ENCODE measurements at places on chromosomes 6 and 20. TPM values are rescaled to one million over a fixed set of nuclear protein-coding genes. Genes with fewer than 3 reads are reported as not detected.

DNA sequence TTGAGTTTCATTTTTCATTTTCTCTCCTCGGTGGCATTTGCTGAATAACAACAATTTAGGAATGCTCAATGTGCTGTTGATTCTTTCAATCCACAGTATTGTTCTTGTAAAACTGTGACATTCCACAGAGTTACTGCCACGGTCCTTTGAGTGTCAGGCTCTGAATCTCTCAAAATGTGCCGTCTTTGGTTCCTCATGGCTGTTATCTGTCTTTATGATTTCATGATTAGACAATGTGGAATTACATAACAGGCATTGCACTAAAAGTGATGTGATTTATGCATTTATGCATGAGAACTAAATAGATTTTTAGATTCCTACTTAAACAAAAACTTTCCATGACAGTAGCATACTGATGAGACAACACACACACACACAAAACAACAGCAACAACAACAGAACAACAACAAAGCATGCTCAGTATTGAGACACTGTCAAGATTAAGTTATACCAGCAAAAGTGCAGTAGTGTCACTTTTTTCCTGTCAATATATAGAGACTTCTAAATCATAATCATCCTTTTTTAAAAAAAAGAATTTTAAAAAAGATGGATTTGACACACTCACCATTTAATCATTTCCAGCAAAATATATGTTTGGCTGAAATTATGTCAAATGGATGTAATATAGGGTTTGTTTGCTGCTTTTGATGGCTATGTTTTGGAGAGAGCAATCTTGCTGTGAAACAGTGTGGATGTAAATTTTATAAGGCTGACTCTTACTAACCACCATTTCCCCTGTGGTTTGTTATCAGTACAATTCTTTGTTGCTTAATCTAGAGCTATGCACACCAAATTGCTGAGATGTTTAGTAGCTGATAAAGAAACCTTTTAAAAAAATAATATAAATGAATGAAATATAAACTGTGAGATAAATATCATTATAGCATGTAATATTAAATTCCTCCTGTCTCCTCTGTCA lies 88.1 kb downstream of the SNAP25 start:
- no peaks in the 10 kb centered on the region for H3K36me3 ChIP-seq
- peaks cover 10% of the 10 kb centered on the region for H3K4me1 ChIP-seq
- no peak overlapping the region for H3K4me3 ChIP-seq

Gene PTP4A1
- total RNA-seq, result 154 TPM

DNA sequence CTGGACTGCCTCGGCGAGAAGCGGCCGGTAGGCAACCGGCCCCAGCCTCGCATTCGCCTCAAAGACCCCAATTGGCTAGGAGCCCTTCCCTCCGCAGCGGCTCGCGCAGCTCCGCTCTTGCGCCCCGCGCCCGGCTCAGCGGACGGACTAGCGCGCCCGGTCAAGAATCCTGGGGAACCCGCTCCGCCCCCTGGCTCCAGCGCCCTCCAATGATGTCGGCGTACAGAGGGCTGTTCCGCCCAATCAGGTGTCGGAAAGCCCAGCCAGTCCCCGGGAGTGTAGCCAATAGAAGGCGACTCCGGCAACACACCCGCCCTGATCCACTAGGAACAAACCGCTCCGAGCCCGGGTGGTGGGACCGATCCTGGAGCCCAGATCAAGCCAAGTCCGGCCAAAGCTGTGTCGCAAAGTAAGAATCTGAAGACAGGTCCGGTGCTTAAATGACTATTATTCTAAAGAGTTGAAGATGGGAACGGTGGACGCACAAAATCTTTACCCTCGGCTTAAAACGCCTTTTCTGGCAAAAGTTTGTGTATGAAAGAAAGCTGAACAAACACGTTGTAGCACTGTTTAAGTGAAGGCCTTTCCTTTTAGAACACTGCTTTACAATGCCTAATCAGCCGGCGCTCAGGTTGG lies 132.2 kb downstream of the OGFRL1 start:
- H3K27me3 ChIP-seq, result peaks cover 2% of the 10 kb centered on the region
- no peaks in the 10 kb centered on the region for H3K36me3 ChIP-seq
- peak overlapping the region; percentile 57 for H3K4me3 ChIP-seq
- no peak overlapping the region for H3K27ac ChIP-seq
- DNase-seq, result no peak

Gene SOX4
- total RNA-seq, result 2.9 TPM

DNA sequence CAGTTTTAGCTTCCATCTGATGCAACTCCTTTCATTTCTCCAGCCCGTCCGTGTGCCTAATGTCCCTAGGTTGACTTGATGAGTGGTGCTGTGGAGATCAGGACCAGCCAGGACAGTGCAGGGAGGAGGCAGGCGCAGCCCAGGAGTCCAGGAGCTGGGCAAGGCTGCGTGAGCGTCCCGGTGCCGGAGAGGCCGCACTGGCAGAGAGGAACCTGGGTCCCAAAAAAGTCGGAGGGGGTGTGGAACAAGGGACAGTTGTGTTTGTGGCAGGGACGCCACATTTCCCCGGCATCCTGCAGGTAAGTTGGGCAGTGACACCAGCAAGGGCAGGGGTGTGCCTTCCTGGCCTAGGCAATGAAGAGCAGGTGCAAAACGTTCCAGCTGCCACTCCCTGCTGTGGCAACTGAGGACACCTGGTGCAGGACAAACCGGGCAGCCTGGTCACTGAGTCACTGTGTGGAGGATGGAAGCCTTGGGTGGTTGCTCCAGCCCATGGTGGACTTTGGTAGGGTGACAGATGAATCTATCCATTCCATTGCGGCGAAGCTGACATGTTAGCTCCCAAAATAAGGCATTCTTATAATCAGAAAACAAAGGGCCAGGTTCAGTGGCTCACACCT lies 53.2 kb downstream of the RAMACL start:
- H3K4me1 ChIP-seq, result no peaks in the 10 kb centered on the region
- DNase-seq, result no peak
- H3K27me3 ChIP-seq, result peaks cover 4% of the 10 kb centered on the region
- no peaks in the 10 kb centered on the region for H3K36me3 ChIP-seq
- H3K27ac ChIP-seq, result no peak overlapping the region
- no peak overlapping the region for H3K4me3 ChIP-seq

DNA sequence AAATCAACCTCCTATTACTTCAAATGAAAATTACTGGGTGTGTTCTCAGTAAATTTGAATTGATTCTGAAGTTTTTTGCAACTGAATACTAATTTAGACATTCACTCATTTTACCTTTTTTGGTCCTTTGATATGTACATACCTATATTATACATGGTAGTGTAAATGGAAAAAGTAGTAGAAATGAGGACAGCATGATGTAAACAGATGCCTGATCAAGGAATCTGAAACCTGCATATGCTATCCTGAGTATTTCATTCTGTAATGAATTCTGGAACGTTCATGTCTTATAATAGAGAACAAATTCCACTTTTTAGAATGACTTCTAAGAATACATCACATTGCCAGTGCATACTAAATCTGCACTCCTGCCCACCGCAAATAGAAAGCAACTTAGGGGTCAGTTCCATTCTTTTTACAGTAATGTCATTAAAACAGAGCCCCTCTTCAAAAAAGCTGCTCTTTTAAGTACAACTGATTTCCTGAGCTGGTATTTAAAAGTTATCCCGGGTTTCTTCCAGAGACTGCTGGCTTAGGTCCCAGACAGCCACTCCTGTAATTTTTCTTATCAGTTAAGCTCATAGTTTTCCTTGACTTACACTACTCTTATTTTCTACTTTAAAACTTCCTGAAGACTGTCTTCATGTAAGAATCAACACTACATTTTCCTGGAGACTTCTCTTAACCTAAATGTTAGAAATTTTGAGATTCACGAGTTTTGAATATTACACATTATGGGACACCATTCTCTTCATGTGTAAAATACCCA lies 48.4 kb downstream of the MAP3K7 start:
- H3K4me1 ChIP-seq, result no peaks in the 10 kb centered on the region
- no peak overlapping the region for H3K27ac ChIP-seq
- DNase-seq, result no peak
- H3K27me3 ChIP-seq, result no peaks in the 10 kb centered on the region

GRCh38 chr6:157646012-157646411 lies 177.0 kb upstream of the SNX9 start:
- H3K36me3 ChIP-seq, result no peaks in the 10 kb centered on the region
- H3K27me3 ChIP-seq, result no peaks in the 10 kb centered on the region
- no peak overlapping the region for H3K4me3 ChIP-seq
- no peaks in the 10 kb centered on the region for H3K4me1 ChIP-seq
- no peak for DNase-seq

Gene C20orf141
- total RNA-seq, result not detected

- H3K4me3 ChIP-seq, result peak overlapping the region; percentile 89
- no peaks in the 10 kb centered on the region for H3K36me3 ChIP-seq
- DNase-seq, result peak; percentile 33
- peaks cover 55% of the 10 kb centered on the region for H3K4me1 ChIP-seq
These were observed 5.6 kb downstream of the BRD2 start for GRCh38 chr6:32974016-32974333.

Data from T-cell (primary cell).